ENCODE measurements at places on chromosomes 1 and 21.

DNA sequence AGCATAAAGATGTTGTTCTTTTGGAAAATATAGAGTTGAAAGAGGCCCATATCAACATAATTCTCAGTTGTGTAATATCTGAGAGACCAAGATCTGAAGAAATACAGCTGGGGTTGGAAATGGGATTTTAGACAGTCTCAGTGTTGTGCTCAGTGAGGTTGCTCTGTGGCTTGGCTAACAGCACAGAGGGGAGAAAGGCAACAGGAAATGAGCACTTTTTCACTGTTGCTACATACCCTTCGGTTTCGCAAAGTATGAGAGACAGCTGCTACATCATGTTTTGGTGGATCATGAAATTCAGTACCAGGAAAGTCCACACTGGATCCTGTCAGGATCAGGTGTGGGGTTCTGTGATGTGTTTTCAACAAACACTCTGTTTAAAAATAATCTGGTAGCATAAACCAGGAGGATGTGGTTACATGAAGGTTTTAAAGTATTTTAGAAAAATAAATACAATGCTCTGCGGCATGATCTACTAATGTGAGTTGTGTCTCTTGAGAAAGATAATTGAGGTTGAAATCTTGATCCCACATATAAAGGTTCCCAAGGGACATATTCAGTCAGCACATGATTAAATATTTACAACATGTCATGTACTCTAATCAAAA lies 7.0 kb upstream of the GPR88 start:
- DNase-seq = no peak

DNA sequence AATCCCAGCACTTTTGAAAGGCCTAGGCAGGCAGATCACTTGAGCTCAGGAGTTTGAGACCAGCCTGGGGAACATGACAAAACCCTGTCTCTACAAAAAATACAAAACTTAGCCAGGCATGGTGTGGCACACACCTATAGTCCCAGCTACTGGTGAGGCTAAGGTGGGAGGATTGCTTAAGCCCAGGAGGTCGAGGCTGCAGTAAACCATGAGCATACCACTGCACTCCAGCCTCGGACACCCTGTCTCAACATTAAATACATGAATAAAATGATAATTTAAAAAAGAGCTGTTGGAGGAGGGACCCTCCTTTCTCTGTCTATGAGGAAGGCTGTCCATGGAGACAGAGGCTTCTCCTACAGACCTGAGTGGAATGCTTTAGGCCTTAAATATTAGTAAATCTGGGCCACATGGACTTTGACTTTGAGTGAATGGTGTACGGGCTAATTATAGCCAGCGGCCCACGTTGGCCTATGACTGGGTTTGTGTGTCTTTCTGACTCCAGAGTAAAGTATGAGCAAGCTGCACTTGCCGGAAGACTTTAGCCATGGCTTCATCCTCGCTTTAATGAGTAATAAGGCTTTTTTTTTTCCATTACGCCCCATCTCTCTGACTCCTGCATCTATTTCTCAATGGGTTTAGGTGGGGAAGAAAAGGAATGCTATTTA lies 21.3 kb downstream of the RAB3B start:
- DNase-seq = no peak

DNA sequence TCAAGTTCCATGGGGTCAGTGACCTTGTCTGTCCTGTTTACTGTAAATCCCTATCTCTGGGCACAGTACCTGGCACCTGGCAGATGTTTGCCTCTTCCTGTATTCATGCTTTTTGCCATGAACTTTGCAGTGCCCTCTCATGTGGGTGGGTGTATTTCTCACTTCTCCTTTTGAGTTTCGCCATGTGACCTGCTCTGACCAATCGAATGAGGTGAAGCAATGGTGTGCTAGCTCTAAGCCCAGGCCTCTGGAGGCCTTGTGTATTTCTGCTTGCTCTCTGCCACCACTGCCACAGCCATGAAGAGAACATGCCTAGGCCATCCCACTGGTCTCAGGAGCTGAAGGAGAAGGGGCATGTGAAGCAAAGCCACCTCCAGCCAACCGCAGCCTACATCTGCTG lies 185.5 kb upstream of the ZC3H12A start:
- DNase-seq = no peak

DNA sequence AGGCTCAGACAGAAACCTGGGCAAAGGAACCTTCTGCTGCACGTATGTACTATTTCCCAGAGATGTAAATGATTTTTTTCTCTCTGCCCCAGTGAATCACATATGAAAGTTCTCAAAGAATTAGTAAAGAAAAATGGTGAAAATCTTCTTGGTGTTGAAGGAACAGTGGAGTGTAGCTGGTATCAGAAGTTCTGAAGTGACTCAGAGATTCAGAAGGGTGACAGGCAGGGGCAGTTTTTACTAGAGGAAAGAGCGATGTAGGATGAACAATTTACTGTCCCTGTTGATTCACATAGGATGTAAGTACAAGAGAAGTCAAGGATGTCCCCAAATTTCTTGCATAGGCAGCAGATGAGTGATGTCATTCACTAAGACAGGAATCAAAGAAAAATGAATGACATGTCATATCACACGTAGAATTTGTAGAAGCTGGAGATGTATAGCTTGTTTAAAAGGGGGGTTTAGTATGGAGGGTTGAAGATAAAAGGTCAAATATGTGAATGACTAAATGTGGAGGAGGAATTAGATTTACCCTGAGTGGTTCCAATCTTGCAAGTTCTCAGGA lies 26.4 kb downstream of the WLS start:
- DNase-seq = no peak

GRCh38 chr1:29671446-29672356 lies 435.4 kb downstream of the PTPRU start:
- DNase-seq = no peak

- DNase-seq = no peak
Observed at GRCh38 chr1:174626031-174627025, 178.6 kb downstream of the GPR52 start.

- DNase-seq = peak; percentile 17
Observed at GRCh38 chr1:154608397-154609270, 648 bp upstream of the ADAR start.

DNA sequence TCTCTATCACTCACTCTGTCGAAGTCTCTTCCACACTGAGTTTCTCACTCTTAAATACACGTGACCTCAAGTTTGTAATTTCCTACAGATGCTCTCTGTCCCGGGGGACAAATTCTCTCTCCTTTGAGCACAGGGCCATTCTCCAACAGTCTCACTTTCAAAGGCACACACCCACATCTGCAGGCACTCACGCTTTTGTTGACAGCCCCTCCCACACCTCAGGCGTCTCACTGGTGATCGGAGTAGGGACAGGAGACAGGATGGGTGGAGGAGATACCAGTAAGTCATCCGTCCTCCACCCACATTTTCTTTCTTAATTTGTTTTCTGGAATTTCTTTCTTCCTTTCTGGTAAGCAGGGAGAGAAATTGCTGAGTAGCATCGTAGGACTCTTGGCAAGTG lies 40.6 kb upstream of the GREM2 start:
- DNase-seq = no peak

DNA sequence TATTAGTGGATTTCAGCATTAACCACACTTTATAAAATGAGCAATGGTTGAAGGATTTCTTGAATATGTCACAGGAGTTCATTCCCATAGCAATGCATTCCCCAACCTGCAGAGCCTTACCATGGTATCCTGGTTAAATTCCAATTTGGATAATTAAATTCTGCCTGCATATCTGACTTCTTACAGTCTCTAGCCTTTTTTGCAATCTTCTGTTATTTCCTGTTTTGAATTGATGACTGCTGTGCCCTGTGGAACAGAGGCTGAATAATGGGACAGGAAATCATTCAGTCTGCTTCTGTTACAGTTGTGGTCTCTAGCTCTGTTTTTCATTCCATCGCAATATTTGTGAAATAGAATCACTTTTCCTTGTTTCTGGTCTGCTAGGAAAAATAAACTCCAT lies 1823.9 kb downstream of the PLA2G4A start:
- DNase-seq = no peak

- DNase-seq = peak; percentile 31
Observed at GRCh38 chr1:244010191-244010590, 40.9 kb upstream of the ZBTB18 start.

- DNase-seq = no peak
Observed at GRCh38 chr1:206021626-206022365, 1.9 kb downstream of the CTSE start.

DNA sequence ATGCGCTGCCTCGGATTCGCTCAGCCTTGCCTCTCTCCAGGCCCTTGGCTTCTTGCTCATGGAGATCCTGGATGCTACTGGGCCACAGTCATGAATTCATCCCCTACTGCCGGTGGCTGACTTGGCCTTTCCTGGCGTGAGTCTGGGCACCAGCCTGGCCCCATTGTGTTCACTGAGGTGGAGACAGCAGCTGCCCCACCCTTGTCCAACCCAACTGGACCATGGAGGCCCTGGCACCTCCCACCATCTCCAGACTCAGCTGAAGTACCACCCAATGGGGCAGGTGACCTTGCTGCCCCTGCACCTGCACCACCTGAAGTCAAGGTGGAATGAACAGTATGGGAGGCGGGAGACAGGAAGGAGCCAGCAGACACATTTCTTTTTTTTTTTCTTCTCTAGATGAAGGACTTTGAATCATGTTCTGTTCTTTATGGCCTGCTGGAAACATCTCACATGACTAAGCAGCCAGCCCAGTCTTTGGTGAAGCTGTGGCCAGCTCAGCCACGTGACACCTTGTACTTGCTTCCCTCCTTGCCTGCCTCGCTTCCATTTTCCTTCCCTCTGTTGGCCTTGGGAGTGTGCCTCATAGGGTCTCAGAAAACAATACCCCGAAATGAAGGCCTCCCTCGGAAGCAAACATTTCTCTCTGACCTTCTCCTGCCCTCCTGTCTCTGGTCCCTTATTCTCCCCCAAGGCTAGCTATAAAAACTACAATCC lies 3.8 kb upstream of the SLC30A2 start:
- DNase-seq = no peak

- DNase-seq = no peak
Observed at GRCh38 chr1:63073309-63074306, 248.8 kb upstream of the FOXD3 start.

DNA sequence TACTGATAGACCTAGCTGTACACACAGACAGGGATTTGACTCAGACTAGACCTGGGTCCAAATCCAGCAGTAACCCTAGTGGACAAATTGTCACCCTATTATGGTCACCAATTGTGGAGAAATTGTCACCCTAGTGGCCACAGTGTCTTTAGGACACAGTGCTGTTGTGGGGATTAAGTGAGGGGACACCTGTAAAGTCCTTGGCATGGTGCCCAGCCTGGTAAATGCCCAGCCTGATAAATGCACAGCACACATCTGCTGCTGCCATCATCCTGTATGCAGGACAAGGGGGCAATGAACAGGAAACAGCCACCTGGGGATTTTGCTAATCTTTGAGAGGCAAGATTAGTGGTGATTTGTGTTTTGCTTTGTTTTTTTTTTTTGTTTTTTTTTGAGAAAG lies 2.3 kb downstream of the TMEM61 start:
- DNase-seq = no peak

DNA sequence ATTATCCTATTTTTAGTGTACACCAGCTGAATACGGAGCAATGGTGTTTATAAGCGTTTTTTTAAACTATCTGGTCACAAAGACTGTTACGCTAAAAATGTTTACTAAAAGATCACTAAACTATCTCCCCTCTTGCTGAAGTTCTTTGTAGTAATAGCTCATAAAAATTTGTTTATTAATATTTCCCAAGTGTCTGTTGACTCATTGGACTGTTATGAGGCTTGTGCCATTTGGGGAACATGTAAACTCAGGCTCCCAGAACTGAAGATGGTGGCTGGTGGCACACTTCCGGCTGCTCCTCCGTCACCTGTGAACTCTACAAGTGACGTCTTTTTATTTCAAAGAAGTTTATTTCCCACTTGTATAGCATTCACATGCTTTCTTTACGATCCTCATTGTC lies 46.3 kb downstream of the AIDA start:
- no peak for DNase-seq

GRCh38 chr1:29706936-29707335 lies 470.6 kb downstream of the PTPRU start:
- peak; percentile 6 for DNase-seq

DNA sequence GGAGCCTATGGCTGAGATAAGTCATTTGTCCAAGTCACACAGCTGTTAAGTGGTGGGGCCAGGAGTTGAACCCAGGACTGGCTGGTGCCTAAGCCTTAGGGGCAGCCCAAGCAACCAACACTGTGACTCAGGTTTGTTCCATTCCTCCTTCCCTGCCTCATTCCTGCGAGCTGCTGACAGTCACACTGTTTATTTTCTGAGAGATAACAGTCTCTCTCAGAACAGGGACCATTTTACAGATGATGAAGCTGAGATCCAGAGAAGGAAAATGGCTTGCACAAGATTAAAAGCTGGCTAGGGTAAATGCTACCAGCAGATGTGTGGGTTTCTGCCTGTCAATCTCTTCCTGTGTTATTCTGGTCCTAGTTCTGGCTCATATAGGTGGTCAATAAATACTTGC lies 24.3 kb upstream of the TCEA3 start:
- no peak for DNase-seq

DNA sequence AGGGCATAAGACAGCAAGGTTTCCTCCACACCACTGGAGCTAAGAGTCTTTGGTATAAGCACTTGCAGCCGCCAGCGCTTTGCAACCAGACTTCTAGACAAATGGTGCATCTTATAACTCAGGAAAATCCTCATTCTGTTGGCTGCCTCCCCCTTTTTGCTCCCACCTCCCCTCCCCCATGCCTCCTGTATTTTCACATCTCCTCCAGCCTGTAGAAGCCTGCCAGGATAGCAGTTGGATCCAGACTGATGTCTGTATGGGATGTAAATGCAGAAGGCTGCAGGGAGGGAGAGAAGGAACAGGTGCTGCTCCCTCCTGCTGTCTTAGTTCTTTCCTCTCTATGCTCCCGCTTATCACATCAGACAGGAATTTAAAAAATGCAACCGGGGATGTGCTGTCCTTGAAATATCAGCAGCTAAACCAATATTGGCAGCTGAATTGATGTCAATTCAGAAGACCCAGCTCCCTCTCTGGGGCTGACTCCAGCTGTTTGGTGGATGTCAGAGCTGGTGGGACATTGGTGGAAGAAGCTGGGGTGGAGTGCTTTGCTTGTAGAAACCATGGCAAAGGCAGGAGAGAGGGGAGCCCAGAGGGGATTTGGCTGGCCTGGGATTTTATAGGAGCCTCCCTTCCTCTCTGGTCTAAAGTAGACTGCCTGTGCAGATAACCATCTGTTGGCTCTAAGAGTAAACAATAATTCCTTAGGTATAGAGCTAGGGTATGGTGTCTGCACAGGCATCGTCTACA lies 53.5 kb downstream of the NFASC start:
- no peak for DNase-seq

DNA sequence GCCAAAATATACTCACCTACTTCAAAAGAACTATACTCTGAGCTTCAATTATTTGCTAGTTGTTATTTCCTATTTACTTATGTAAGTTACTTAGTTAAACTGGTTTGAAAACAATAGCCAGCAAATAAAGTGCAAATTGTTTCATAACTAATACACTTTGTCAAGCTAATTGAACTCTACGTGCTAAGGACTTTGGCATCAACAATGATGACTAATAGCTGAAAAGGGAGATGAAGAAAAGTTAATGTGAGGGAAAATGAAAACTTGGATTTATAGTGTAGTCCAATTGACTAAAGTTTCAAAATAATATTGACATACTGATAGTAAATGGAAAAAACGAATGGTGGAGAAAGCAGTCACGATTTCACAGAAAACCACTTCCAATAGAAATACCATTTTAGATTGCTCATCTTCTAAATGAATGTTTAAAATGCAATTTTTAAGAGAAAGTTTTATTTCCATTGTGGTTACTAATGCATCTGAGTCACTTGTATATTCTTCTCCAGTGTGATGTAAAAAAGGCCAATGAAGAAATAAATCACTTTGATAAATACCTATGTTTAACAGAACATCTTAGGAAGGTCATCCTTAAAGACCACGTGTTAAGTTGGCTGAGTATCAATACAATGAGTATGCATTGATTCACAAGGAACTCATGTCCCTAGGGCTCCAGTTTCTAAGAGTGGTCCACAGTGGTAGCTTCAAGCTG lies 455.2 kb downstream of the LTN1 start:
- DNase-seq = no peak
